ENCODE measurements at places on chromosomes 7 and 10.
A peak's percentile ranks its signal among the peaks of the same experiment; 100 is the strongest.

GRCh38 chr7:156944876-156945275 is 4.6 kb upstream of the NOM1 start:
- no peak for DNase-seq

DNA sequence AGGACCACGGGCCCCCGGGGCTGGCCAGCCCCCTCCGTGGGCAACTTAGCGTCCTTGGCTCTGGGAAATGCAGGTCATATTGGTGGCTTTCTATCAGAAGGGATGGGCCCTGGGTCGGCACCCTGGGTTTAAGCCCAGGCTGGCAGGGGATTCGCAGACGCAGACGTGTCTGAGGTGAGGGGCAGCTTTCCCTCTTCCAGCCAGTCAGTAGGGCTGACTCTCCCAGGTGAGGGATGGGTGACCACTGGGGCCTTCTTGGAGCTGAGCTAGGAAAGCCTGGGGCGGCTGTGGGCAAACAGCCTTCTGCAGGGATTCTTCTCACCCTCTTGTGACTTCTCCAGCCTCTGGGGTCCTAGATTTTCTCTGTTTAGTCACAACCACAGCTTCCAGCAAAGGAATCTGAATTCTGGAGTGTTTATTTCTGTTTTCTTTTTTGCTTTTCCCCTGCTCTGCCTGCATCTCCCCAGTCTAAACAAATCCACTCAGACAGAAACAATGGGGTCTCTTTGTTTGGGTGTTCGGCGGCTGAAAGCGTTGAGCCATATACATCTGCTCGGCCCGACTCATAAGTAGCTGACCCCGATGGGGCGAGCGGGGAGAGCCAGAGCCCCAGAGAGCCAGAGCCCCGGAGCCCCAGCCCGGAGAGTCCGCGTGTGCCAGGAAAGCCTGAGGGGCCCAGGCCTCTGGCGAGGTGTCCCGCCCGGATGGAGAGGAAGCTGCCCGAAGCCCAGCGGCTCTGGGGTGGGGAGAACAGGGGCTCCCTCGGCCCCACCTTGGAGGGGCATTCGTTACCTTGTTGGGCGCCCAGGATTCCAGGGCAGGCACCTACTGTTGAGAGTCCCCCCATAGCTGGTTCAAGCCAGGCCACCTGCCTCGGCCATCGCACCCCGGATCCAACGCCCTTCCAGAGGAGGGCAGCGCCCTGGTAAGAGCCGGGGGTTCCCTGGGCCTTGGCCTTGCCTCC is 2.0 kb downstream of the MNX1 start:
- no peak for DNase-seq

GRCh38 chr7:128093614-128094570 is 62.7 kb upstream of the LRRC4 start:
- no peak for DNase-seq

DNA sequence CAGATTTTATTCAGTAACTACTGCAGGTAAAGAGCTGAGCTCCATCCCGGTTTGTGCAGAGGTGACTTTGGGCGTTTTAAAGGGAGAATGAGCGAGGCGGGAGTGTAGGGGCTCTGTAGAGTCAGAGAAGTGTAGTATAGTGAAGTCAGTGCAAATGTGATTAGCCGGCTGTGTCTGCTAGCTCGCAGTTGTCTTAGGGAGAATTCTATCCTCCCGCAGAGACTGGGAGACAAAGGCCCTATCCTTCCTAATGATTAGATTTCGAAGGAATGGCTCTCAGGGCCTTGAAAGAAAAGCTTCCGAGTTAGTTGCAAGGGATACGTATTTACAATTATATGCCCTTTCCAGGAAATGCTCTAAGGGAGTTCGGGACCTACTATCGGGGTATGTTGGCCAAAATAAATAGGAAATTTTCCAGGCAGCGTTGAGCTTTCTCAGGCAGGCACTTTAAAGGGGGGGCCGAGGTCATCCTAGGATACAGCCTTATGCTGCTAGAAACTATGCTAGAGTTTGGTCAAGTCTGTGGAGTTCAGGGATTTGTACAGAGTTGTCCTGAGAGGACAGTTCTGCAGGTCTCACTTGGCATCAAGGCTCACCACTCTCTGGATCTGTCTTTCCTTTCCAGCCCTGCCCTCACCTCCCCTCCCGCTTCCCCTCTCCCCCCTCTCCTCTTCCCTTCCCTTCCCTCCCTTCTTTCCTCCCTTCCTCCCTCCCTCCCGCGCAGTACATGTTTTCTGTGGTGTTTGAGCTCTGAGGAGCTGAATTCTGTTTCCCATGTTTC is 825 bp downstream of the MRPL32 start:
- DNase-seq, result no peak

GRCh38 chr7:132899833-132900232 is 182.1 kb downstream of the CHCHD3 start:
- DNase-seq, result no peak

DNA sequence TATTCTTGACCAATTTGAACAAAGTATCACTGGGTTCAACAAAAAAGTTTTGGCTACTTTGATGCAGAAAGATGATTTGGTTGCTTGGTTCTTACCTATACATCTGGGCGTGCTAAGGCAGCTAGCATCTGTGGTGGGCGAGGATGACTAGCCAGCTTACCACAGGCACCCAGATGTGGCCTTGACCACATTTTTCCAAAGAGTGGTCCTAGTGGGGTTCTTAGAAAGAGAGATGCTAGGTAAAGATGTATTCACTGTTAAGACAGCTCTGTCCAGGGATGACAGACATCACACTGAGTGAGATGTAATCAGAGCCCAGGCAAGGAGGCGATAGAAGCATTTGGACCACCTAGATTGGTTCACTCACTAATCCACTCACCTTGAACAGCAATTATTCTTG is 785 bp downstream of the DNTT start:
- no peak for DNase-seq

DNA sequence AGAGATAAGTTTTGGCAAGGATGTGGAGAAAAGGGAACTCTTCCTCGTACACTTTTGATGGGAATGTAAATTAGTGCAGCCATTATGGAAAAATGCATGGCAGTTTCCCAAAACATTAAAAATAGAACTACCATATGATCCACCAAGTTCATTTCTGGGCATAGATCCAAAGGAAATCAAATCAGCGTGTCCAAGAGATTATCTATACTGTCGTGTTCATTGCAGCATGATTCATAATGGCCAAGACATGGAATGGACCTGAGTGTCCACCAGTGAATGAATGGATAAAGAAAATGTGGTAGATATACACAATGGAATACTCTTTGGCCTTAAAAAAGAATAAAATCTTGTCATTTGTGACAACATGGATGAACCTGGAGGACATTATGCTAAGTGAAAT is 70.3 kb upstream of the RSU1 start:
- DNase-seq, result peak; percentile 65

DNA sequence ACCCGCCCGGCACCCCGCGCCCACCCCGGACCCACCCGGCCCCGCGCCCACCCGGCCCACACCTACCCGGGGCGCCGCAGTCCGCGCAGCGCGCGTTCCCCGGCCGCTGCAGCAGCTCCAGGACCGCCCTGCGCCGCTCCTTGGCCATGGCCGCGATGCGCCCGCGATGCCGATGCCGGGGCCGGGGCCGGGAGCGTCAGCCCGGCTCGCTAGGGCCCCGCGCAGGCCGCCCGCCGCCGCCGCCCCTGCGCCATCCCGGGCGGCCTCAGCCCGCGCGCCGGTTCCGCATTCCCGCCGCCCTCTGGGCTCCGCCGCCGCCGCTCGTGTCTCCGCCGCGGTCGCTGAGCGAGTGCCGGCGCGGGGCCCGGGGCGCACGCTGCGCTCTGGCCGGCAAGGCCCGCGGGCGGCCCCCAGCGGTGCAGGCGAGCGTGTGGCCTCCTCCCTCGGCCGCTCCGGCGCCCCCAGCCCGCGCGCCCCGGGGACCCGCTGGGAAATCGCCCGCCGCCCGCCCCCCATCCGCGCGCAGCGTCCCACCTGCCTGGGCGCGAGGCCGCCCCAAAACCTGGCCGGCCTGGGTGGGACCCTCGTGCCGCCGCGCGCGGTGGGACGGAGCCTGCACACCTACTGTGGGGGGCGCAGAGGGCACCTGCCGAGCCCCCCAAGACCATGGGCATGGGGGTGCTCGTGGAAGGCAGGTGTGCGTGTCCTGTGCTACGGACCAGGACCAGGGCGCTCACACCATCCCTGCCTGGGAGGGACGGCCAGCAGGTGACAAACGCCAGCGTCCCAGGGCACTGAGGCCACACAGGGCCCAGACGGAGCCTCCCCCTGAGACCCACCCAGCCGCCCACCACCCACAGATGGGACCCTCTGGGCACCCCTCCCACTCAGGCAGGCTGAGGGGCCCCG is at the start of gene ADAP1:
Gene ADAP1 (minus strand): TSS at position 351 of the 909 bp plus-strand sequence. CDS start 203 bp downstream, at position 148.
- no peak for DNase-seq

- no peak for DNase-seq
Measured at GRCh38 chr7:126720232-126720631, 532.5 kb downstream of the GRM8 start.

DNA sequence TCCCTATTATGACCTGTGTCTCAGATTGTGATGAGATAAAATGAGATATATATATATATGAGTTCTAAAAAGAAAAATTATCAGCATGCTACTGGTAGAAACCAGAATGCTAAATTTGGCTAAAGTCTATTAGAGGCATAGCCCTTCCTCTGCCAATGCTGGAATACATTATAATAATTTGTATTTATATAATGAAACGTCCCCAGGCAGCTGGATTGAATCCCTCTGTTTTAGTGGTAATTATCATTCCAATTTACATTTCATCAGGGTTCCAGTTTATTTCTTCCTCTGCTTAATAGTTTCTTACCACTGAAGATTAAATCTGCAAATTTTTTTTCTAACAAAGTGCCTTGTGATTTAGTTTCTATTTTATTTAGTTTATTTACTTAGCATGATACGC is 71.8 kb upstream of the ABI1 start:
- DNase-seq, result no peak

DNA sequence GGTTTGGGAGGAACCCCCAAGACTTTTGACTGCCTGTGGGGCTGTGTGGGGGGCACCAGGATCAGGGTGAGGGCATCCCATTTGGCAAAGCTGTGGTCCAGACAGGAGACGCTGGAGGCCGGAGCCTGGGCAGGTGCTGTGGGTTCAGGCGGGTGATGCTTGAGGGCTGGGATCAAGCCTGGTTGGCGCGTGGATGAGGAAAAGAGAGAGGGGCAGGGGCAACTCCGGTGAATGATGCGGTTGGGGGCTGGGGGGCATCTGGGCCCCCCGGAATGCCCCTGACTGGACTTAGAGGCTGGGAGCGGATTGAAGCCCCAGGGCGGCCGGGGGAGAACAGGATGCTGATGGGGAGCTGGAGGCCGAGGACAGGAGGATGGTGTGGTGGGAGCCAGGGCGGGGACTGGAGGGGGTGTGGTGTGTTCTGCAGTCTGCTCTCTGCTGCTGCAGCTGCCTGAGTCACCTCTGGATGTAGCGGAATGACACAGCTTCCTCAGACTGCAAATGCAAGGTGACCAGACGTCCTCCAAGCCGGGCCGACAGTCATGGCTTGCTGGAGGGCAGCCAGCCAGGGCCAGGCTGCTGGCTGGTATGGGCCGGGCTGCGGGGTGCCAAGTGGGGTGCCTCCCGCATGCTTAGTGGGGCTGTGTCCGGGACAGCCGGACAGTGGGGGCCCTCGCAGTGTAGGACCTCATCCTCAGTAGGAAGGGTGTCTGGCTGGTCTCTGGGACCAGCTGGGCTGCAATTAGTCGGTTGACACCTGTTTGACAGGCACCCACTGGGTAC is 3.2 kb downstream of the MAFK start:
- no peak for DNase-seq

DNA sequence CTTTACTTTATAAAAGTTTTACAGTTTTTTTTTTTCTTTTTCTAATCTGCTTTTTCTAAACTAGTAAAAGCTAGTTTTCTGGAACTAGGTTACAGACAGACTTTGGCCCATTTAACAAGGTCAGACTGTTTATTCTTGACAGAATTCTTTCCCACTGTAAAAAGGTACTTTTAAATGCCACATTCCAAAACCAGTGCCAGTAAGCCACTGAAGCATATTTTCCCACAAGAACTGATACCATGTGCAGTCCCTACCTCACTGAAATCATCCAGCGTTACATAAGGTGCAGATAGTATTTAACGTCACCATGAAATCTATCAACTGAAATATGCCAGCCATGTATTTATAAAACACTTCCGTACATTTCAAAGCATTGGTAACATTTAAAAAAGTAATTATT is 121.6 kb downstream of the CDK6 start:
- DNase-seq, result no peak

GRCh38 chr7:96236198-96237039 is 85.5 kb downstream of the SLC25A13 start:
- peak; percentile 81 for DNase-seq

DNA sequence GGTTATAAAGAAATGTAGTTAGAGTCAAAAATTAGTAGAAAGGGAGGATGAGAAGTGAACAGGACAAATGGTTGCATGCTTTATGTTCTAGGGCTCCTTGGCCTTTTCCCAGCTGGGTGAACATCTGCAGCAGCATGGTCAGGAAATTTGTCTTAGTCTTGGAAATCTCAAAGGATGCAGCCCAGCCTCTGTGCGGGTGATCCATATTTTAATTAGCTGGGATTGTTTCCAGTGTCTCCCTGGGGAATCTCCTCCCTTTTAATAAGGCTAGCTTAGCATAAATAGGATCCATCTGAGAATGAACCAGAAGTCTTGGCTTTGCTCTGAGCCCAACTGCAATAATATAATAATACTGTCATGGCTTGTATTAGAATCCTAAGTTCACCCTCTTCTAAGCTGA is 198.3 kb downstream of the PRKG1 start:
- DNase-seq, result no peak

GRCh38 chr7:93723424-93724124 is 149.1 kb upstream of the CALCR start:
- DNase-seq, result no peak

- no peak for DNase-seq
Measured at GRCh38 chr7:65371468-65371867, 2.2 kb upstream of the ZNF92 start.

GRCh38 chr10:128064108-128064969 is 61.9 kb downstream of the MKI67 start:
- peak; percentile 52 for DNase-seq

DNA sequence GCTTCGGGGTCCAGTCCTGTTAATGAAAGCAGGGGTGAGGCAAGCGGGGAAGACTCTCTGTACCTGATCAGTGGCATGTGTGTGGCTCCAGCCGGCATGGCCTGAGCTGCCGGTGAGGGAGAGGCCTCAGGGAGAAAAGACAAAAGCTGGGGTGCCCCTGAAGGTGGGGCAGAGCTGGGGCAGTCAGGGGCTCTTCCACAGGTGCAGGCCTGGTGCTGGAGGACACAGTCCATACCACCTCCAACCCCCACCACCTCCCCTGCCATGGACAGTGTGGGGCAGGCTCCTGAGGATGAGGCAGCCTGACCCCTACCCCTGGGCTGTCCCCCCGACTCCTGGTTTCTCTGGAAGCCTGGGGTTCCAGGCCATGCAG is 129.5 kb downstream of the LHPP start:
- no peak for DNase-seq

All from astrocyte of the cerebellum (primary cell).